ENCODE measurements at places on chromosomes 5 and 9.

- no peak for DNase-seq
These were observed 247.5 kb upstream of the TUT7 start for GRCh38 chr9:86601697-86602096.

GRCh38 chr9:92971121-92971520 is 23.8 kb downstream of the FGD3 start:
- no peak for DNase-seq

DNA sequence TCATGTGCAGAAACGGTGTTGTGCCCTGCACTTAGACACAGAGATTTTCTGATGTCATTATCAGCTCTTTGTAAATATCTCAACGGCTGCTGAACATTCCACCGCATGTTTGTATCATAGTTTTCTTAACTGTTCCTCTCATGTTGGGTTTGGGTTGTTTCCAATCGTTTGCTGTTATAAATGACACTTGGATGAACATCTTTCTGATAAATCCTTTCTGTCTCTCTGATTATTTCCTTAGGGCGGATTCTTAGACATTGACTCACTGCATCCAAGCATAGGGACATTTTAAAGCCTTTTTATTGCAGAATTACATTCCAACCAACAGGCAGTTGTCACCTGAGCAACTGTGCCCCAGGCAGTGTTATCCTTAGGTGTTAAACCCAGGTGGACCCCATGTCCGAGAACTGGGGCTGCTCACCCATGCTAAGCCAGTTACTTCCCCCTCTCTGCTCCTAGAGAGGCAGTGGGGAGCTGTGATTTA is 28.5 kb downstream of the COL5A1 start:
- no peak for DNase-seq

GRCh38 chr5:76305269-76305668 is 97.8 kb upstream of the IQGAP2 start:
- no peak for DNase-seq

- DNase-seq, result no peak
These were observed 26.3 kb upstream of the FANCC start for GRCh38 chr9:95343725-95344287.

DNA sequence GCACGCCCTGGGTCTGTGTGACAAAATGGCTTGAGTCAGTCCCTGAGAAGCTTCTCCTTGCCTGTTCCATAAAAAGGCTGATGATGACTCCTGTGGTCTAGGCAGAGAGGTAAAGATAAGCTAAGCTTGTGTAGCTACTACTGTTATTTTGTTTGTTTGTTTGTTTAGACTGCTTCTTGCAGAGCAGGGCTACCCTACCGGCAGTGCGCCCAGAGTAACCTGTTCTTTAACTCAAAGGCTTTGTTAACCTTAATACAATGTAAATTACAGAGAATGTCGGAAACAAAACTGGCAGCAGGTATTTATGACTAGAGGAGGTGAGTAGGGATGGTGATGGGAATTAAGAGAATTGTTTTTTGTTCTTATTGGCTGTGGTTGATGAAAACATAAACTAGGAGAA is 87.6 kb downstream of the F2RL2 start:
- no peak for DNase-seq

GRCh38 chr9:14512942-14513341 is 180.3 kb downstream of the ZDHHC21 start:
- no peak for DNase-seq

- DNase-seq, result no peak
These were observed 27.4 kb upstream of the ENHO start for GRCh38 chr9:34550016-34550680.

DNA sequence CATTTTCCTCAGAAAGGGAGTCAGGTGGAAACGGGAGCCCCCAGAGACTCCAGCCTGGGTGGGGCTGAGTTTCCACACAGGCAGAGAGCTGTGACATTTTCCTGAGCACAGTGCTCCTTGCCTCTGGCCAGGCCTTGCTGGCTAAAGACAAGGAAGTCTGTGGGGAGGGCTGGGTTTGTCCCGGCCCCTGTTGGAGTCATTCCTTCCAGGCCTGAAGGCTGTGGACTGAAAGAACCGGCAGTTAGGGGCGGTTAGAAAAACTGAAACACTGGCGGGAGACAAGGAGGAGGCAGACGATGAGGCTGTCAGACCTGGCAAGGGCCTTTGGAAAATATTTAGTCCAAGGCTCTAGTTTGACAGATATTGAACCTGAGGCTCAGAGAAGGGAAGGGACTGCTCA is 29.9 kb downstream of the COL15A1 start:
- no peak for DNase-seq

DNA sequence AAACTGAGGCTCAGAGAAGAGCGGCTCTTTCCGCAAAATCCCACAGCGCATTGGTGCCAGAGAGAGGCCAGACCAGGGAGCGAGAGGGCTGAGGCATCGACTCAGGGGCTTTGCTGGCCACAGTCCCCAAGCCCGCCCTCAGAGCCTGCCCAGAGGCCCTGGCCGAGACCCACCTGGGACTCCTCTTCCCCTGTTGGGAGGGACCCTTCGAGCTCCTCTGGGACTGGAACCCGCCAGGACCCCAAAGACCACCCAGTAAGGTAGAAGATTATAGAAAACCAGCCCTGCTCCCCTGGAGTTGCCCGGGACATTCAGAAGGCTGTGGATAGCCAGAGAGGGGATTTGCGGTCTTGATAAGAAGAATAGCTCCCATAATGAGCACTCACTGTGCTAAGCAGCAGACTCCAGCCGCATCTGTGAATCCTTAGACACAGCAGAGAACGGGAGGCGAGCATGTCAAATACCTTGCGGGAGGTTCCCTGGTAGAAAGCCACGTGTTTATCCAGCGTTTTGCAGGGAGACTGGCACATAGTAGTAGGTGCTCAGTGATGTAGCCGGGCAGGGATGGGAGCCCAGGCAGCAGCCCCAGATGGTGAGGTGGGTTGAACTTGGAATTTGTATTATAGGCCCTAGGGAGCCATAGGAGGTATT is 651 bp upstream of the AK1 start:
- DNase-seq, result no peak

GRCh38 chr5:115231598-115231997 is 31.1 kb downstream of the PGGT1B start:
- no peak for DNase-seq

DNA sequence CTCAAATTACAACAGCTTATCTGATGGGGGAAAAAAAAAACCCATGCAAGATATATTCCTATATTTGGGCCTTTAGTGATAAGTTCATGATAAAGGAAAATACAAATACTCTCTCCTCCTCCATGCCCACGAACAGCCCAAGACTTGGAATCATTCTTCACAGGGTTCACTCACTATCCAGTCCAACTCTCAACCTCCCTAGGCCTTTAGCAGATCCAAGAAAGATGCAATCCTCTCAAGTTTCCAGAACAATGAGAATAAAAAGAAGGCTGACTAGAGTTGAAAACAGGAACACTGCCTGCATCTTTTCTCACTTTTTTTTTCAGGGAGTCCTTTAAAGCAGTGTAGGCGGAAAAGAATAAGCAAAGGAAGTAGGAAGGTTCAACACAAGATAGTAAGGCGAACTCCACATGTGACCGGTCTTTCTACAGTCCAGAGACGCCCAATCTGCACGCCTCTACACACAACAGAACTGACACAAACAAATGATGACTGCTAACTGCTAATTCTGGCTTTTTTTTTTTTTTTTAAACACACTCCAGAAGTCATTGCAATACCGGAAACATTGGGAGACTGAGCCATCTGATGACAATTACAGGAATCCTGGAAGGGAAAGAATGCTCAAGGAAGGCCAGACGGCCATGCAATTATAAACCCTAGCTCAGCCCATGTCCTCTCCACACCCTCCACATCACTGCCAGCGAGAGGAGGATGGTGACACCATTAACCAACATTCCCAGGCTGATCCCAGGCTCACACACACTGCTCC is 75.4 kb downstream of the BNC2 start:
- DNase-seq, result no peak

DNA sequence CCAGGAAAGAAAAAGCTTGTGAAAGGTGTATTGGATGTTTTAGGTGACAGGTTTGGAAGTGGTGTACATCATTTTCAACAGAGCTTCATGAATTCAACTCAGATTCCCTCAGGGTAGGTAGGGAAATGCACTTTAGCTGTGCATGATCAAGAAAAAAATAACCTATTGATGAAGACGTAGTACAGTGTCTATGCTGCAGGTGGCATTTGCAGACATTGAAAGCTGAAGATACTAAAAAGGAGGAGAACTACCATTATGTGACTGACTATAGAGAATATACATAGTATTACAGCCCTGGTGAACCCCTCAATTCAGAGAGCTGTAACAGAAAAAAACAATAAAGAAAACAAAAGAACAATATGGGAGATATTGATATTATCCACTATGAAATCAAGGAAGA is 2344.7 kb upstream of the ACO1 start:
- no peak for DNase-seq

DNA sequence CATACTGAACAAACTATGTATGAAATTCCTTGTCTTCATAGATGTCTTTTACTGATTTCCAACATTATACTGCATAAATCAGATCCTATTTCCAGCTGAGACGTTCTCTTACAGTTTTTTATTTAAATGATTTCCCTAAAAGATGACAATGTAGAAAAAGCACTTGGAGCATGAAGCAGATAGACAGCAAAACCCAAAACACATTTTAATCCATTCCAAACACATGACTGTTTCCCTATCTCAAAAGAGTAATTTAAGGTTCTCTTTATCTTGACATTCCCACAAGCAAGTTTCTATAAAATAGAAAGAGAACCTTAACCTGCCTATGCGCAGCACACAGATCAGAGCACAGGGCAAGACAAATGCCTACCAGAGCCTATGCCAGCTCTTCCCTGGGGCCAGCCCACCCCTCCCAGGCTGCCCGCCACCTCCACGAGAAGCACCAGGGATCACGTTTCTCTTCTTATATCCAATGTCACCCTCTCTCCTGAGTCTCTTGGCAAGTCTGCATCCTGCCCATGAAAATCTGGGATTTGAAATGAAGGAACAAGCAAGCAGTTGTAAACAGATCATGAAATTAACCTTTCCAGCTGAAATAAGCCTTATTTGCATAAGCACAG is 52.4 kb downstream of the RETREG1 start:
- no peak for DNase-seq

DNA sequence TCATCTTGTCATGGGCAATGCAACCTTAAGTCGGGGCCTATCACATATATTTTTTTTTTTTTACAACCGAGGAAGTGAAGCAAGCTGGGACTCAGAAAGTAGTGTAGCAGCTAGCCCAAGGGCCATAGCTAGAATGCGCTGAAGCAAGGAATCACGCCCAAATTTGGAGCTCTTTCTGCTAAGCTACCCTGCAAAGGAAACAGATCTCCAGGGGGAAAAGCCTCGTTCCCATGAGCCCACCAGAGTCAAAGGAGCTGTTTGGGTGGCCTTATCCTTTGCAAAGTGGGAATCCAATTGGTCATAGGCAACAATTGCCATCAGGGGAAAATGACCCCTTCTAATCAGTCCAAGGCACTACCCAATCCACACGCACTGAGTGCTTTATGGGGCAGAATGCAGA is 390.4 kb downstream of the EBF1 start:
- no peak for DNase-seq

- no peak for DNase-seq
These were observed 19.2 kb upstream of the EXOC3 start for GRCh38 chr5:423626-424261.

GRCh38 chr5:181194489-181195248 is 10.3 kb downstream of the TRIM7 start:
- no peak for DNase-seq

GRCh38 chr5:177412603-177413233 is 3.4 kb upstream of the F12 start:
- DNase-seq, result no peak

DNA sequence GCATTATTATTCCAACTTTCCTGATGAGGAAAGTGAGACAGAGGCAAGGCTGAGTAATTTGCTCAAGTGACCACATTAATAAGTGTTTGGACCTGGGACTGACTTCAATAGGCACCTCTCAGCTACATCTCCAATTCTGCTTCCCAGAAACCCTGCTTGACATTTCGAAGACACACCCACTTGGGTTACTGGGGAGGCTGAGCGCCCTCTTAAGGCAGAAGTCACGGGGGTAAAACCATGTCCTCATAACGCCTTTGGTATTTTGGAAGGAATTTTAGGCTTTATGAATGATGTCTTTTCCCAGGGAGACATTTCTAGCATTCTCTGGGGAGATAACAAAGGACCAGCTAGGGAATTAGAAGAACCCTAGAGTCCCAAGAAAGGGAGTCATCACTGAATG is 53.3 kb downstream of the TRPC7 start:
- no peak for DNase-seq

GRCh38 chr5:55276771-55277170 is 30.7 kb downstream of the DHX29 start:
- no peak for DNase-seq

DNA sequence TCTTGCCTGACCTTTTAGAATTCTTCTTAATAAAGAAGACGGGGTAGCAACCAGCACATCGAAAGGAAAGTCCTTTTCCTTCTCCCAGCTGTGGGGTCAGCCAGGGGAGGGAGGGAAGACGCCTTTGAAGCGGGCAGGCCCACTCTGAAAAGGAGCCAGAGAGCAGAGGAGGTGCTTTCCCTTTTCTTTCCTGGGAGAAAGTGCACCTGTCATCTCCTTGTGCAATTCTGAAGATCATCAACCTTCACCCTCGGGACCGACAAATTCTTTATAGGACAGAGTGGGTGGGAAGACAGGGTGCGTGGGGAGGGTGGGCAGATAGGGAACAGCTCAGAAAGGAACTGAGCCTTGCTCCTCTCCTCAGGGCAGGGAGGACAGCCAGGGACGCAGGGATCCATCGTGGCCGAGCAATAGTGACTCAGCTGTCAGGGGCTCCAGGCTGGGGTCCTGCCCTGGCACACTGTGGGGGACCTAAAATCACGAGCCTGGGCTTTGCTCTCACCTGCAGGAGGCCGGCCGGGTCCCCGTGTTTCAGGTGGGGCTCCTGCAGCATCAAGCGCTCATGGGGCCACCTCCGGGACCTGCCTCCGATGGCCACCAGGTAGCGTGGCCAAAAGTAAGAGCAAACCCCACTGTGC is 141.0 kb downstream of the OLFM1 start:
- DNase-seq, result no peak

DNA sequence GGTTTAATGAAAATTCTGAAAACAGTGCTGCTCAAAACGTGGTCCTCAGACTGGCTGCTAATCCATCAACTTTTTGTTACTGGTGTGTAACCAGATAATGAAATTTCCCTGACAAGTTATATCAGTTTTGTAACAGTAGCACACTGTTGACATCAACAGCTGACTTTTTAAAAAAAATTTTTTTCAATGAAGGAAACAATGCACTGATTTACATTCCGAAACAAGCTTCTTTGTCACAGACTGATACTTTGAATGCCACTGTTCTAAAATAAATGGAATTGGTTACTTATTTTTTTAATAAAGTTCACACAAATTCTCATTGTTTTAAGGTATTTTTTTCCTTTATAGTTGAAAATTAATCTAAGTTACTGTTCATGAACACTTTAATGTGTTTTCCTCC is 169.1 kb downstream of the NIPBL start:
- DNase-seq, result no peak

DNA sequence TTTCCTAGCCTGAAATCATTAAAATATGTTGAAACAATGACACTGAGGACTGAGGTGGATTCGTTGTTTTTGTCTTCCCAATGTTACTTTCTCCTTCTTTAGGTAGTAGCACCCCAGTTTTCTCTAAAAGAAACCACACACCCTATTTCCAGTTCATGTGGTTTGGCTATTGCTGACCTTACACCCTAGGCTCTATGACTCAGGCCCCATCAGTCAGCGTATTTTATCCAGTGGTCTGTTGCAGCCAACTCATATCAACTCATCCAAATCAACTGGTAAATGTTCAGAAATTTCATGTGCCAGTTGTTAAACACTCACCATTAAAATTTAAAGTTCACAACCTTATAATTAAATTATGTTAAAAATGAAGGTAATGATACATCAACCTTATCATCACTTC is 44.6 kb upstream of the NFIB start:
- DNase-seq, result no peak

- DNase-seq, result no peak
These were observed 15.2 kb upstream of the SLC35D2 start for GRCh38 chr9:96398582-96399324.
